ENCODE measurements at places on chromosomes 11 and 22.

DNA sequence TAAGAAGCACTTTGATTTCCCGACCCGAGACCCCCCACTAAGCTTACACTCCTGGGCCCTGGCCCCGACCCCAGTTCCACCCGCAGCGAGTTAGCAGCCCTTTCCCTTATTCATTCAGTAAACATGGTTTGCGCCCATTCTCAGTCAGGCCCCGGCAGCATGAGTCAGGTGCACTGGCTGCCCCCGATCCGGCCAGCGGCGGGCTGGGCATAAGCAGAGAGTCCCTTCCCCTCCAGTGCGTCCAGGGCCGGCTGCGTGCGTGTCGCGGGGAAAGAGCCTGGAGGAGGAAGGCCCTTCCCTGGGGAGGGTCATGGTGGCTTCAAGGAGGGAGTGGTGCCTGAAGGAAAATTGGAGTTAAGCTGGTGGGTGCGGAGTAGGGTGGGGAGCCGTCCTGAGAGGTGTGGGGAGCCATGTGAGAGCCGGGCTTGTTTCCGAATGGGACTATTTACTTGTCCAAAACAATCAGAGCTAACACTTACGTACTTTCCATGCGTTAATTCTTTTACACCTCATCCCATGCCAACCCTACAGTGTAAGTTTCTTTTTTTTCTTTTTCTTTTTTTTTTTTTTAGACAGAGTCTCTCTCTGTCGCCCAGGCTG lies 657 bp downstream of the IGHMBP2 start:
- DNase-seq: no peak

DNA sequence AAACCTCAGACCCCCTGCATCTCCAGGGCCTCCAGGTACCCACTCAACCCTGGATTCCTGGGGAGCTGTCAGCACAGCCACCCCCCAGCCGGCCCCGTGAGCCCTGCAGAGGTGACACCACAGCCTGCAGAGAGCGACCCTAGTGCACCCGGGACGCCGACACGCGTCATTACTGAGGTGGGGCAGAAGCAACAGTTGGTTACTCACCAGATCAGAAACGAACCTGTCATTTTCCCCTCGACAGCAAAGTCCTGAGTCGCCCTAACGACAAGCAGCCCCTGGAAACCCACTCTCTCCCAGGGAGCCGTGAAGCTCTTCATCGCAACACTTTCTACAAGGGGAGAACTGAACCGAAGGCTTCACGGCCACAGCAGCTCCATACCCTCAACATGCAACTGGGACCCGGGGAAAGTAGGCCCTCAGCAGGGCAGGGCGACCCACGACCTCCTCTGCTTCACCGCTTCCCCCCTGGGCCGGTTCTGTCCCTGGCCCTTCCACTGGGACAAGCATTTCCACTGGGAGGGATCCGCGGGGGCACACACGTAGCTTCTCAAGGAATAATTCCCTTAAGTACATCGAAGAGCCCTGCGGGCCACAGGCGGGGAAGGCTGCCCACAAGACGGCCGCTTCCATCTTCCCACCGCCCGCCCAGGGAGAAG lies 1.6 kb downstream of the BRD1 start:
- no peak for DNase-seq

GRCh38 chr11:132784441-132784840 lies 747.9 kb downstream of the OPCML start:
- no peak for DNase-seq

- DNase-seq: peak; percentile 70
Observed at GRCh38 chr22:49239264-49240015, 588.2 kb downstream of the BRD1 start.

All from suprapubic skin (tissue), 4 donors.